ENCODE measurements at places on chromosomes 6 and 20.

- no peak for DNase-seq
Observed at GRCh38 chr20:2357114-2357513, 23.6 kb upstream of the TGM6 start.

DNA sequence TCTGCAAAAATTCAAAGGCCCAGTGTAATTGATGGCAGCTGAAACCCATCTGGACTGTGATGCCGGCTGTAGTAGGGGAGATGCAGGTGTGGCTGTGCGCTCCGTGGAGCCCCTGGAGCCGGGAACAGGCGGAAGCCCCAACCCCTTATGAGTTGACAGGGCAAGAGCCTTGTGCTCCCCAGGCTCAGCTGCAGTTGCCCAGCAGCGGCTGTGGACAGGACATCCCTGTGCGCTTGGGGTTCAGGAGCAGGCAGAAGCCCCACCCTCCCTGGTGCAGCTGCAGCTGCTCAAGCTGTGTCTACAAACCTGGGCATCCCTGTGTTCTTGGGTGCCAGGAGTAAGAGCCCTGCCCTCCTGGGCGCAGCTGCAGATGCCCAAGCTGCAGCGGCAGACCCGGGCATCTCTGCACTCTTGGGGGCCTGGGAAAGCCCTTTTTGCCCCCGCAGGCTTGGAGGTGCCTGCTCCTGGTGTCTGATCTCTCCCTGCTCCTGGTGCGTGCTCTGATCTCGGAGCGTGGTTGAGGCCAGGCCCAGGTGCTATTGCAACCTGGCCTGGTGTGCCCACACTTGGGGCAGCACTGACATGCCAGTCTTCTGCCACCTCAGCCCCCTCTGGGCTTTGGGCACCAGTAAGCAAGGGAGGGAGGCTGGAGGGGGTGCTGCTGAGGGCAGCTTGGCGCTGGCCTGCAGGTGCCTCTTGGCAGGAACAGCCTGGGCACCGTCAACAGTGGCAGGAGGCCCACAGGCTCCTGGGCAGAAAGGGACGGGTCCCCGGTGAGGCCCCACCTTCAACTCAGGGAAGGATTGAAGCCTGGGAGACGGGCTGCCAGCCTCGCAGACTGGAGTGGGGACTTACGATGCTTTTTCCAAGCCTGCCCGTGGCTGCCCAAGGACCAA is 30.3 kb downstream of the OR2J2 start:
- no peak for DNase-seq

DNA sequence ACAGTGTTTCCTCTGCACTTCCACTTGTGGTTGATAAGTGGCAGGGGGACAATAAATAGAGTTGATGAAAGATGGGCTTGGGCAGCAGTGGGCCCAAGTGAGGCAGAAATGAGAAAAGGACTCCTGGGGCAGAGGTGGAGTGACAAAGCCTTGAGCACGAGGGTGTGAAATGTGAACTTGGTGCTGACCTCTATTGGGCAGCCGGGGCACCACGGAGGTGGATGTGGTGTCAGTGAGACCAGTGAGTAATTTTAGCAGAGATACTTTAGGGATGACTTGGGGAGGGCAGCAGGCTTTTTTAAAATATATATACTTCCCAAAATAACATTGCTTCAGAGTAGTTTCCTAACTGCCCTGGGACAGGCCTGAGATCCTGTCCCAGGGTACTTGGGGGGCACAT is 30.6 kb upstream of the MYLK2 start:
- DNase-seq: no peak

DNA sequence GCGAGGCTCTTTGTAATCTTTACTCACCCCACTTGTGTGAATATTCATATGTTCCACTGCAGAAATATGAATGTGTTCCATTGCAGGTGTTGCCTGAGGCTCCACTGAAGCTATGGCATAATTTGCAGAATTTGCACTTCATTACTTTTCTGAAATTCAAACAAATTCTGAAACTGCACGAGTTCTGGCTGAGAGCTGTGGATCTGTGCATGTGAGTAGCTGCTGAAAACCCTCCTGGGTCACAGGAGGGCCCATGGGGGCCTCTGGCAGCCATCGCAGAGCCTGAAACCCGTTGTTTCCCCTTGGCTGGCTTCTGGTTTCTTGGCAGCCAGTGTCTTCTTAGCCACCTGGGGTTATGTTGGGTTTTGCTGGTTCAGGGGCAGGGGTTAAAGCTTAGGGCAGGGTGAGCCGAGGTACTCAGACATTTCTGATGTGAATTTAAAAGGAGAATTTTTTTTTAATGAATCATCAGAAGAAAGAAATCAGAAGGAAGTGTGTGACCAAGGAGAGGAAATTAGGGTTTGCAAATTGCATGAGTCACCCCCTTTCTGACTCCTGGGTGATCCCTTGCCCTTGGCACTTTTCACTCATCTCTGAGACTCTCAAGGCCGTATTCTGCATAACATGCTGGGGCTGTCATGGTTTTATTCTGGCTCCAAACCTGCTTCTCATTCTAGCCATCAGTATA is 40.6 kb downstream of the TOX2 start:
- no peak for DNase-seq

GRCh38 chr6:136920671-136921380 is 1.3 kb upstream of the SLC35D3 start:
- peak; percentile 67 for DNase-seq

GRCh38 chr6:92715991-92716390 is 703.4 kb downstream of the EPHA7 start:
- DNase-seq: no peak

- peak; percentile 0 for DNase-seq
Observed at GRCh38 chr6:9540534-9541126, 874.2 kb downstream of the TFAP2A start.

GRCh38 chr6:149053848-149054558 is 263.5 kb upstream of the TAB2 start:
- DNase-seq: no peak

DNA sequence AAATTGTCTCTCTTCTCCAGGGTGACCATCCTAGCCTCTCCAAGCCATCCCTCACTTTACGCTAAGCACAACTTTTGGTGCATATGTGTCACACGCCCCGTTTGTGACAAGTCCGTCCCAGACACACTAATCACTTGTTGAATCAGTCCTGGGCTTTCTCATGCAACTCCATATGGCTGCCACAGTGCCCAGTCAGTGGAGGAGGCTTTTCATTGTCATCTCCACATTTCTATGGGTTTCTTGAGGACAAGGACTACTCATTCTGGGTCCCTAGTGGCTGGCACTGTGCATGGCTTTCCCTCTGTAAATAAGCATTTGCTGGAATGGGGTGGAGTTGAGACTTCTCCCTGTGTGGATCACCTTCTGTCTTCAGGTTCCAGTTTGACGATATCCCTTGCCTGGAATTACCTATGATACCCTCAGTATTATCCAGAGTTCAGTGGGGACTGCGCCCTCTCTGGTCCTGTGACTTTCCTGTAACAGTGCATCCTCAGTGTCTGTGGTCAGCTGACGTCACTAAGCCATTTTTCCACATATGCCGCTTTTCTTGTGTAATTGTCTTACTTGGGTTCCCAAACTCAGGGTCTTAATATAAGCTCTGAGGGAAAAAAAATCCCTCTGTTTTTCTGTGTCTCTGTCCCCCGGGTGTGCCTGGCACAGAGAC is 59.8 kb upstream of the MYL9 start:
- peak; percentile 79 for DNase-seq
